ENCODE measurements at places on chromosomes 4 and X.
A peak's percentile ranks its signal among the peaks of the same experiment; 100 is the strongest.

DNA sequence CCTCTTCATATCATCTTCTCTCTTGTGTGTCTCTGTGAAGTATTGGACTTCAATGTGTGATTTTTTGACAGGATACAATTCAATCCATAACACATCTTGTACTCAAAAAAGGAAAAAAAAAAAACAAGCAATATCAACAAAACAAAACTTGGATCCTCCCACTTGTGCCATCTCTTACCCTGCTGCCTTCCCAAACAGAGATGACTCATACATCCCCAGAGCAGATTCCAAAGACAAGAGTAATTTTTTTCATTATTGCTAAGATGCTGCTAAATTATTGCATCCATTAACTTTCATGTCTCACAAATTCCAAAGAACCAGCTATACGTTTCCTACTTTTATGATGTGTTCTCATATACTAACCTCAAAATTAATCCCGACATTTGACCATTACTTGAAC is 479.2 kb downstream of the GBA3 start:
- no peak for DNase-seq

DNA sequence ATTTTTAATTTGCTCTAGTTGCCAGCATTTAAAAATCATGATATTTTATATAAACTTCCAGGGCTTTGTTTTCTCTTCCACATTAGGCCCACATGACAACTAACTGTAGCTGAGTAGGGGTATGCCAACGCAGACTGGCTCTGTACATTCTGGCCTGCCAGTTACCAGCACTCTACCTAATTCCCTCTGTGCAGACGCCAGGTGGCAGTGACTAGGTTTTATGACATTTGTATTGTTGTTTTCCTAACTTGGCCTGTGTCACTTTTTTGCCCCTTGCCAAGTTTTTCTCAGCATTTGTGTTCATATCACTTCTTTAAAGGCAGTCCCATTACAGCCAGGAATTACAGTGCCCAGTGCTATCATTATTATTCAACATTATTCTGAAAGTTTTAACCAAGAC is 347.5 kb downstream of the NKX6-1 start:
- DNase-seq, result peak; percentile 30

- DNase-seq, result no peak
These were observed 32.6 kb downstream of the ABHD18 start for GRCh38 chr4:127997534-127998388.

DNA sequence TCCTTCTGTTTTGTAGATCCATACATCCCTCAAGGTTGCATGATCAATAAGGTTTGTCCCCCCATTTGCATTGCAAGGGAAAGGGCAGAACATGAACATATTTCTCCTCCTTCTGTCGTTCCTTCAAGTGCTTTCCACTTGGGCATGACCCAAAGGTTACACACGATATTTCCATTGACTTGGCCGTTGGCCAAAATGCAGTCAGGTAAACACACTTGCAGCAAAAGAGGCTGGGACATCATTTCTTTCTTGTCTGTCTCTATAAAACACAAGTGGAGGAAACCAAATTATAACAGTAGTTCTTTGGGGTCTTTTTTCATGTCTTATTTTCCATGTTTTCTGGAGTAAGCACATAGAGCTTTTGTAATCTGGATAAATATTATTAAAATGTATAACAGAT is 156.1 kb downstream of the FRAS1 start:
- no peak for DNase-seq

GRCh38 chr4:7299010-7299907 is 106.9 kb downstream of the SORCS2 start:
- no peak for DNase-seq

- no peak for DNase-seq
These were observed 264.8 kb upstream of the IGFBP7 start for GRCh38 chr4:57374866-57375595.

- no peak for DNase-seq
These were observed 81.7 kb downstream of the PCDH7 start for GRCh38 chr4:30801876-30802275.

DNA sequence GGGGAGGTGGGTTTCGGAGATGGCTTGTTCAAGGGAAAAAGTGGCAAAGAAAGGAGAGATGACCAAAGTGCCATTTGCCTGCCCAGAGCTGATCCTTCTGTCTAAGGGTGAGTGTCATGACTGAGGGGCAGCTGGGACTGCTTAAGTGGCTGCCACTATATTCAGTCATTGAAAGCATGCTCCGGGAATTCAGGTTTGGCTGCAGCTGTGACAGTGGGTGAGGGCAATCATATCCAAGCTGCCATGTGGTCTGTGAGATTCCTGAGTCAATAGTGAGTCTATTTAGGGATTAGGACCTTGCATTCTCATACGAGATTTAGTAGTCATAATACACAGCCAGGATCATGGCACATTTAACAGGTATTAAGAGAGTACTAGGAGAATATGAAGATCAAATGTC is 138.8 kb upstream of the BANK1 start:
- no peak for DNase-seq

- peak; percentile 70 for DNase-seq
These were observed 85.5 kb downstream of the STARD8 start for GRCh38 chrX:68732906-68733493.

DNA sequence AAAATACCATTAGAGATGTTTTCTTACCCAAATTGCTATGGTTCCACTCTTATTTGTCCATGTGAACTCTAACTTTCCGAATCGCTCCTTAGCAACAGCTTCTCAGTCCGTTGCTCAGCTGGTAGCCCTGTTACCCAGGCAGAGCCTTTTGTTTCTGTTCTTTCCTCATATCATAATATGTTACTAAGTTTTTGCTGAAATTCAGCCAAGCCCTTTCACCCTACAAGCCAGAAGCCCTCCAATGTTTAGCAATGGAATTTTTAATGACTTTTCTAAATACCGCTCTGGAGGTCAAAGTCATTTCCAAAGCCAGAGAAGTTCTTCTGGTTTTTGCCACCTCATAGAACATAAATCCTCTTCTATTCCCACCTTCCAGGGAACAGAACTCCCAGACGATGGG is 1029.5 kb downstream of the C4orf33 start:
- DNase-seq, result no peak

GRCh38 chrX:138917781-138918180 is 206.3 kb upstream of the FGF13 start:
- no peak for DNase-seq

- DNase-seq, result no peak
These were observed 2178.2 kb downstream of the ARAP2 start for GRCh38 chr4:34066126-34066525.

DNA sequence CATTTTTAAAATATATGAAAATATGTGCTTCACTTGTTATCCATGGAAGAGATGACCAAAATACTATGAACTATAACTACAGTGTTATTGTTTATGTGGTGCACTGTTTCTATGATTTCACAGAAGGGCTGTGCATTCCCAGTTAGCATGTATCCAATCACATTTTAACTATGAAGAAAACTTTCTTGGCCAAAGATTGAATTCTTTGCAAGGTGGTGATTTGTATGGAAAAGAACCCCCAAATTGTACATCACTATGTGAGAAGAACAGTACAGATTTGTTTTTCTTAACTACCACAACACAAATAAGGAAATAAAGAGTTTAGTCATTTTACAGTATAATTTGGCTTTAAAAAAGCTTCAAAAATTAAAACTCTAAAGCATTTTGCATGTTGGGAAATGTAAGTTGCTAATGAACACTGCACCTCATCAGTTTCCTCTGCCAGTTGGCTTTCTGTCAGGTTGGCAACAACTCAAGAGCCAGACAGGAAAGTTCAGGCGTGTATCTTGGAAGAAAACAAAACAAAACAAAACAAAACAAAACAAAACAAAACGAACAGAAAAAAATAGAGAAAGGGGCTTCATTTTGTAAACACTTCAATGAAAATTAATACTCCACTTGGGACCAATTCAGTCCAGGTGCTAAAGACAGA is 237.0 kb downstream of the SCFD2 start:
- no peak for DNase-seq

DNA sequence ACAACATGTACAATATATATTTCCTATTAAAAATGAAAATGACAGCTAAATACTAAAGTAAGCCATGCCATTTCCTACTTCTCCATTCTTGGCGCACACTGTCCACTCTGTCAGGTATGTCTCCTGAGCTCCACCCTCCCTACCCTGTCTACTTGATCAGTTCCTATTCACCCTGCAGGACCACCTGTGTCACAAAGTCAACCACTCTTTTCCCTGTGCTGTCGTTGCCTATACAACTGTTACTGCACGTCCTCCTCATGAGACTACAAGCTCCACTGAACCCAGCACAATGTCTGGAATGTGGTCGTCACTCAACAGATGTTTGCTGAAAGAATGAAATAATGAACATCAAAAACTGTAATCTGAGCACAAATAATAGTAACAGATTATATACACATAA is 54.9 kb downstream of the SLC9A7 start:
- DNase-seq, result no peak

DNA sequence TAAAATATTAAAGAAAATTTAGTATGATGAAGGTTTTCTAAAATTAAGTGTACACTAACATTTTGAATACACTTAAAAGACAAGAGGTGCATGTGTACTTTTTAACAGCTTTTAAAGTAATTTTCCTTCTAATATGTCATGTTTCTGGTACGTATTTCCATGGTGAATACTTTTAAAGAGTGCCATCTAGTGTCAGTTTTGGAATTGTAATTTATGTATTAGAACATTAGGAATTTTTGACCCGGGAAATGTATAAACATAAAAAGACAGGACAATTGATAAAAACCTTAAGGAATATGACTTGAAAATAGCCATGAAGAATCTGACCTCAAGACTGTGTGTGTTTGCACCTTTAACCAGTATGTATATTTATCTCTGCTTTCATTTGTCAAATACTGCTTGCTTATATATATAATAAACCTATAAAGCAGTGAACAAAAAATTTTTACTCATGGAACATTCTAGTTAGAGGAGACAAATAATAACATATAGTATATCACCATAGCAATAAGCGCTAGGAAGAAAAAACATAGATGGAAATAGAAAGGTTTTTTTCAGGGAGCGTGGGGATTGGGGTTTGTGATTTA is 7.2 kb downstream of the GSTCD start:
- no peak for DNase-seq

GRCh38 chr4:44629280-44629866 is 22.1 kb downstream of the YIPF7 start:
- peak; percentile 49 for DNase-seq

GRCh38 chrX:57596109-57596508 is 4.3 kb downstream of the ZXDB start:
- no peak for DNase-seq

GRCh38 chrX:45322382-45322781 is 121.7 kb upstream of the DIPK2B start:
- no peak for DNase-seq

- DNase-seq, result no peak
These were observed 115.1 kb downstream of the DCHS2 start for GRCh38 chr4:154376486-154376885.

DNA sequence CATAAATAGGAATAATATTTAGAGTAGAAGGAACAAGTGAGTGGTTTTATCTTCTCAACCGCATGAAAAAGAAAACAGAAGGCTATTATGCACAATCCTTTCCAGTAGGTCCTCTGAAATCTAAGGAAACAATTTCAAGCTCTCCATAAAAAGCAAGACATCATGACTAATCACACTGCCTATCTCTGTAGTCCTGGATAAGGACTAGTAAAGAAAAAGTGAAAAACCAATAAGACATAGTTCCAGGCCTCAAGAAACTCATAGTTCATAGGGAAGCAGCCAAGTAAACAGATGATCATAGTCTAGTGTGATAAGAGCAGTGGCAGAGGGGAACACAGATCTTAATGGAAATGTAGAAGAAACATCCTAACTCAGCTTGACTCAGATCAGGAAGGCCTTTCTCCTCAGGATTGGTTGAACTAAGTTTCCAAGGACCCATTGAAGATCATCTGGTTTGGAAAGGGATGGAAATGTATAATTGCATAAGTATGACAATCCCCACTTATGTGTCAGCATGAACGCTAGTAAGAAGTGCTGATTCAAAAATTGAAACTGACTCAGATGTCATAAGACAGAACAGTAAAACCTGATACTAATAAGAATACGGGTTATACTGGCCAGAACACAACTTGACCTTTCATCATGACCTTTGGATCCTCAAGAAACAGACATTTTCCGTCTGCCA is 155.3 kb downstream of the GRIA3 start:
- no peak for DNase-seq

GRCh38 chr4:70768301-70768948 is 46.7 kb downstream of the RUFY3 start:
- no peak for DNase-seq

DNA sequence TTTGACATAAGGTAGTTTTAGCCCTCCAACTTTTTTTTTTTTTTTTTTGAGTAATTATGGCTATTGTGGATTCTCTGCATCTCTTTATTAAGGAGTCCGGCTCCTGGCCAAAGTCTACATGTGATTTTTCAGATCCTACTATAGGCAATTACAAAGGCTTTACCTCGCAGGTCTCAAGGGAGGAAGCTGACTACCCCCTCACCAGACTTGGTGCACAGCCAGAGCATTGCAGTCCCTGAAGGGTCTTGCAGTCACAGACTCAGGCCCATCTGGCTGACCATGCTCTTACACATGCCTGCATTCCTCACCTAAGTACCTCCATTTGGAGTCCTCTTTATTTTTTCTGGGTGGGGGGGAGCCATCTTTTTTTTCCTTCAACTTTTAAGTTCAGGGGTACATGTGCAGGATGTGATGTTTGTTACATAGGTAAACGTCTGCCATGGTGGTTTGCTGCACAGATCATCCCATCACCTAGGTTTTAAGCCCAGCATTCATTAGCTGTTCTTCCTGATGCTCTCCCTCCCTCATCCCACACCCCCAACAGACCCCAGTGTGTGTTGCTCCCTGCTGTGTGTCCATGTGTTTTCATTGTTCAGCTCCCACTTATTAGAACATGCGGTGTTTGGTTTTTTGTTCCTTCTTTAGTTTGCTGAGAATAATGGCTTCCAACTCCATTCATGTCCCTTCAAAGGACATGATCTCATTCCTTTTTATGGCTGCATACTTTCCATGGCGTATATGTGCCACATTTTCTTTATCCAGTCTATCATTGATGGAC is 88.4 kb upstream of the STIM2 start:
- DNase-seq, result peak; percentile 20

DNA sequence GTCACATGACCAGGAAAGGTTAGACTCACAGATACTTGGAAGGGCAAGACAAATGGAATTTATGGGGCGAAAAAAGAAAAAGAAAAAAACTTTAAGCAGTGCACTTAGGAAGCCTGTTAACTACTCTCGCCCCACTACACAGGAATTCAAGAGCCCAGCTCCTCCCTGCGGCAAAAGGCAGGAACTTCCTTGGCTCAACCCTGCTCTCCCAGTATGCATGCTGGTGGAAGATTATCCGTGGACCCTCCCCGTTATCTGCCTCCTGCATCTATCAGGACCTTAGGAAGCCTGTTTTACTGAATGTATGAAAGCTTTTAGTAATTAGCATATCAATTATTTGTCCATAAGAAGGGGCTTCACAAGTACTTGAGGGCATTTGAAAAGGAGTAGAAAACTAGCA is 40.1 kb upstream of the RPA4 start:
- DNase-seq, result no peak

DNA sequence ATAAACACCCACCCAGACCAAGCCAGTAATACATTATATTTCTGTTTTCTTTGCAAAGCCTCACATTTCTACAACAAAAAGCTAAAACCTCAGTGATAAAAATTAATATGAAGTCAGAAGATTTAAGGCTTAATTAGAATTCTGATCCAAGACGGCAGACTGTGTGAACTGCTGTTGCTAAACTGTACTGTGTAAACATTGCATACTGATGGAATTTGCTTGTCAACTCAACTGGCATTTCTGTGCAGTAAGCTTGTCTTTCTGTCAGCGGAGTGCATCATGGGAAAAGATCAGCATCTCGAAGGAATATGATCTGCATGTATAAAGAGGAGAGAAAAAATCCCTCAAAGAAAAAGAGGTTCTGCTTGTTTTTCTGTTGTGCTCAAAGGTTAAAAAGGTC is 69.4 kb upstream of the SPANXB1 start:
- DNase-seq, result no peak

- DNase-seq, result no peak
These were observed 166.4 kb downstream of the ARHGAP6 start for GRCh38 chrX:11499076-11500044.

Data from BE2C (cell line).